Activated T-helper 1 cell treated with anti-CD3 and anti-CD28 coated beads, Interleukin-2, amount 50 U/mL, for 16 hours (primary cell): ENCODE measurements at places on chromosomes 3 and 15.

DNA sequence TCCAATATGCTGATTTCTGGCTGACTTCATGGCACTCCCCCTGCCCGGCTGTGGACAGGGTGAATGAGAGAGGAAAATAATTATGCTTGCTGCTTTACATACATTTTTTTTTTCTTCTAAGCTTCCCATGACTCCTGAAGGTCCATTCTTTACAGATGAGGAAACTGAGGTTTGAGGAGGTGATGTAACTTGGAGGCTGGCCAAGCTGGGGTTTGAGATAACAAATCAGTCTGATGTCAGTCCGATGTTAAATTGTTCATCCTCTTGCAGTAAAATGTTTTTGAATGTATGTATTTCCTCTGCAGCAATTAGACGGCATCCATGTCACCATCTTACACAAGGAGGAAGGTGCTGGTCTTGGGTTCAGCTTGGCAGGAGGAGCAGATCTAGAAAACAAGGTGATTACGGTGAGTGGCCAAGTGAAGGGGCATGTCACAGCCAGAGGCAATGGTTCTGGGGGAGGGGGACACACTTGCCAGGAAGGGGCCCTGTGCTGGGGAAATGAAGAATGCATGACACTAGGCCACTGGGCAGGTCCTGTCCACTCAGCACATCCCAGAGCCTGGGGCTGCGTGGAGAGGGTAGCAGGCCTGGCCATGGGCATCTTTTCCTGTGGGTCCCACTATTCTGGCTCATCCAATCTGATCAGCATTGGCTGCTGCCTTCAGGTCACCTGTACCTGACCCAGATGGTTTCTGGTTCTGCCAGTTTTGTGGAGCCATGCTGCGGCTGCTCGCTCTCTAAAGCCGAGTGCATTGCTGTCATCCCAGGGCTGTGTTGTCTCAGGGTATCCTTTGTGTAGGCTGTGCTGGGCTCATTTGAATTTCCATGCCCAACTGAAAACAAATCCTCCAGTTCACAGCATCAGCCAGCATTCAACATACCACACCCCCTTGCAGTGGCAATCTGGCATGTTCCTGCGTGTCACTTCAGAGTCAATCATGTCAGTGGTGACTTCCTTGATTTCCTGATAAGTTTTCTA, 20.4 kb downstream of the STARD5 start:
- no peak for DNase-seq

DNA sequence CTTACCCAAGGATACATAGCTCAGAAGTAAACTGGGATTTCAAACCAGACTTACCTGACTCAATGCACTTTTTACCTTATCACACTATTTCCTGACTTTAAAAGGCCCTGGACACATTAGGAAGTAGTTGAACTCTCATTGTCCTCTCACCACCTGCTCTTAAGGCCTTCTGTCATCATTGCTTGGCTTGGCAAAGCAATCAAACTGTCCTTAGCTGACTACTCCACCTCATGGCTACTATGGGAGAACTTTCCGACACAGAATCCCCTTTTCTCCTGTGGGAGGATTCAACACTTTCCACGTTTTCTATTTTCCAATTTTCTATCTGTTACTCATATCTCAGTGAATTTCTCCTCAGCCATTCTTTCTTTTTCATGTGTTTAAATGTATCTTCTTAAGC, 55.4 kb downstream of the ZNF148 start:
- DNase-seq: no peak

DNA sequence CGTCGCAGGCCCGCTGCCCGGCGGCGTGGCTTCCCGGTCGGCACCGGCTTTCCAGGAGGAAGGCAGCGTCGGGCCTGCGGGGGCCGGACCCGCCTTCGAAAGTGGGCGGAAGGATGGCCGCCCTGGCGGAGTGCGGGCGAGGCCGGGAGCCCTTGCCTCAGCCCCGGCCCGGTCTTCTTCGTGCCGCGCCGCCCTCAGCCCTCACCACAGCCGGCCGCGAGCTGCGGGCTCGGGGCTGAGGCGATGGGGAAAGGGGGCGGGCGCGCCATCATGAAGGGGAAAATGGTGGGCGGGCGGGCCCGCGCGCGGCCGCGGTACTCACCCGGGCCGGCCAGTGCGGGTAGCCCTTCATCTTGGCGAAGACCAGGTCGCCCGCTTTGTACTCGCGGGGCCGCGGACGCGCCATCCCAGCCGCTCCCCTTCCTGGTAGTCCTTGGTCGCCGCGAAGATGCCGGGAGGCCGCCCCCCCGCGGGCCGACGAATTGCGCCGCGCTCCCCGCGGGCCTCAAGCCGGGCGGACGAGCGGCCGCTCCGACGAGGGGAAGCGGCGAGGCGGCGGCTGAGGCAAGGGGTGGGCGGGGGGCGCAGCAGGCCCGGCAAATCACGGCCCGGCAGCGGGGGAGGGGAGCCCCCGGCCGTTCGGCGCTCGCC, 489 bp downstream of the HDGFL3 start:
- no peak for DNase-seq

GRCh38 chr3:191774485-191774884, 313.5 kb downstream of the PYDC2 start:
- no peak for DNase-seq

GRCh38 chr3:123239756-123240155, 38.0 kb downstream of the SEC22A start:
- no peak for DNase-seq

DNA sequence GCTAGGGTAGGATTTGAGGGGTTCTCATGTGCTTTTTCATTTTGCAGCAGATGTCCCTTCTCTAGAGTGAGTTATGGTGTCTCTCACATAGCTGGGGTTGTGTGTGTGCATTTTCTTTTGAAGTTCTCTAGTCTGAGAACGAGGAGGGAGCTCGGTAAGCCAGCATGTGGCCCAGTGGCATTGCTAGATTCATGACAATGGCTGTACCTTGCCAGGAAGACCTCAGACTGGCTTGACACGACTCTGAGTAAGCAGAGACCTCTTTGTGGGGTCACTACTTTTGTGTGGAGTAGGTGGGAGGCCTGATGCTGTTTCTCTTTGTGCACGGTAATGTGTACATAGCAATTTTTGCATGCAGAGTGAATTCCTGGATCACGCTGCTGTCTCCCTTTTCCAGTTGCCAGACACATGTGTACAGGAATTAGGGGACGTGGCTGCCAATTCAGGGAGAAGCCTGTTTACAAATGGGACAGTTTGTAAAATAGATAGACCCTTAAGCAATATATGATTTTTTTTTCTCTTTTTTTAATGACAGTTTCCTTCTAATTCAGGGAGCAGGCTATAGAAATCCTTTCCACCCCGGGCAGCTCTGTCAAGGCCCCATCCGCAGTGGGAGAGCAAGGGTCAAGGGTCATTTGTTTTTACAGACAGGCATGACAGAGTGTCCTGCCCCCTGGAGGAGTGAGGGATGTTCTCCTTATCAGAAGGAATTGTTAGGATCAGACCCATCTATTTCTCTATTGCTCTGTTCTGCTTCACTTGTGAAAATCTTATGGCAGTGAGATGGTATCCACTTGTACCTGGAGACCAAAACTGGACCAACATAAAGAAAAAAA, 4.6 kb downstream of the CACNA1D start:
- DNase-seq: no peak

DNA sequence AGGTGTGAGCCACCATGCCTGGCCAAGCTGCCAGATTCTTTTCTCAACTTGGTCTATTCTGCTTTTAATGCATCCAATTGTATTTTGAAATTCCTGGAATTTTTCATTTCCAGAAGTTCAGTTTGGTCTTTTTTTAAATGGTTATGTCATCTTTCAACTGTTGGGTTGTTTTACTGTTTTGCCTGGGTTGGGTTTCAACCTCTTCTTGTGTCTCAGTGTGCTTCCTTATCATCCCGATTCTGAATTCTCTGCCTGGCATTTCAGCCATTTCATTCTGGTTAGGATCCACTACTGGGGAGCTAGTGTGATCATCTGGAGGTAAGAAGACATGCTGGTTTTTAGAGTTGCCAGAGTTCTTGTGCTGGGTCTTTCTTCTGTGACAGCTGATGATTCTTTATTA, 61.5 kb downstream of the LRRC49 start:
- DNase-seq: no peak

DNA sequence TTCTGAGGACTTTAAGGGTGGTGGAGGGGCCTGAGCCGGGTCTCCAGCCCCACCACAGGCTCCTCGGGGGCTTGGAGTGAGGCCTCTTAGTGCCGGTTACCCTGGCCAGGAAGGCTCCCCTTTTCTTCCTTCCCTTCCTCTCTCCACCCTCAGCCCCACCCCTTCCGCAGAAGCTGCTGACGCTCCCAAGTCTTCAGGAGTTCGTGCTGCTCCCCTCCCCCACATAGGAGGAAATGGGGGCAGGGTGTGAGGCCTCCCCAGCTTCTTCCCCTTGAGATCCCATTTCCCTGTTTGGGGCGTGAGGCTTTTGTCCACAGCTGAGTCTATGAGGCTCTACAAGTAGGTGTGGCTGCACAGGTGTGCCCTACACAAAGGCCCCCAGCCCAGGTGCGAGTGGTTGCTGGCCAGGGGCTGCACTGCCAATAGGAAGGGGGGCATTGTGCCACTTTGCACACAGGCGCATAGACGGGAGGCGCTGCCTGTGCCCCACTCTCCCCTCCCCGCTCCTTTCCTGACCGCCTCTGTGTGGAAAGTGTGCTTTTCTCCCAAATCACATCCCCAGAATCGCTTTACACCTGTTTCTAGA, 915 bp upstream of the CALML4 start:
- DNase-seq: no peak

- DNase-seq: no peak
These were observed 286.5 kb downstream of the SQOR start for GRCh38 chr15:45921376-45921775.

DNA sequence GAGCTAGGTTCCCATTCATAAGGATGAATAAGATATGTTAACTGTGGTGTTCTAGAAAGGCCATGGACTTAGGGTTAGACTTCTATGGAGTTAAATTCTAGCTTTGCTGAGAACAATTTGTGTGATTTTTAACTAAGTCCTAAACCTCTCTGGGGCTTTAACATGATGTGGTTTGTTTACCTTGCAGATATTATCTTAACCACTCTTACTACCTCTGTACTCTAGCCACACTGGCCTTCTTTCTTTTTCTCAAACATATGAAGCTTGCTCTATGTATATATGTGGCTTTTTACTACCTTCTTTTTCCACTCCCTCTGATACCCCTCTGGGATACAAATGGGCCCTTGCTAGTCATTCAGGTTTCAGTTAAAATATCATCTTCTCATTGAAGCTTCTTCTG, 108.4 kb downstream of the ZNF609 start:
- DNase-seq: no peak

GRCh38 chr3:81744366-81744765, 17.1 kb downstream of the GBE1 start:
- DNase-seq: no peak

DNA sequence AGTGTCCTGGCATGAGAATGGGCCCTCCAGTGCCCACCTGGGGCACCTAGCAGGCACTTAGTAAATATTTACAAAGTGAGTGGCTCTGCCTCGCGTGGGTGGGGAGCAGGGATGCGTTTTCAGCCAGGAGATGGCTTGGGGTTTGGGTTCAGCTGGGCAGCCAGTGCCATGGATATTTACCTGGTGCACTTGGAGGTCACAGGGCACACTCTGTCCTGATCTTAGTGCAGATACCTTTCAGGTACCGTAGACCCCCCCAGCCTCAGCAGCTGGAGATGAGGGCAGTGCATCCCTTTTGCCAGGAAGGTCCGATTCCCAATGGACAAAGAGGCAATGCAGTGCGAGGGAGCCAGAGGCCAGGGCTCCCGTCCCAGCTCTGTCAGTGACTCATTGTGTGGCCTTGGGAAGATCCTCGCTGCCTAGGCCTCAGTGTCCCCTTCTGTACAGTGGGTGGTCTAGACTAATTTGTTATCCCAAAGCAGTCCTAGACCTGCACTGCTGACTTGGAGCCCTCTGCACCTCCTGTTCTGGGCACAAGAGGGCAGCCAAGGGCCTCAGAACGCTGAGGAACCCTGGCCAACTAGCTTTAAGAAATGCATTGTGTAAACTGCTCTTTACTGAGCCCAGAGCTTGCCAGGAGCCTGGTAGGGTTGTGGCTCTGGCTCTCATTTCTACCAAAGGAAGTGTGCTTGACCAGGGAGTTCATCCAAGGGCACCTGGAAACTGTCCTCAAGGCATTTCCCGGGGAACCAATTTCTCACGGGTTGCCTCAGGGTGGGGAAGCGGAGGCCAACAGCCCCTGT, 16.0 kb downstream of the HDAC11 start:
- peak; percentile 28 for DNase-seq

DNA sequence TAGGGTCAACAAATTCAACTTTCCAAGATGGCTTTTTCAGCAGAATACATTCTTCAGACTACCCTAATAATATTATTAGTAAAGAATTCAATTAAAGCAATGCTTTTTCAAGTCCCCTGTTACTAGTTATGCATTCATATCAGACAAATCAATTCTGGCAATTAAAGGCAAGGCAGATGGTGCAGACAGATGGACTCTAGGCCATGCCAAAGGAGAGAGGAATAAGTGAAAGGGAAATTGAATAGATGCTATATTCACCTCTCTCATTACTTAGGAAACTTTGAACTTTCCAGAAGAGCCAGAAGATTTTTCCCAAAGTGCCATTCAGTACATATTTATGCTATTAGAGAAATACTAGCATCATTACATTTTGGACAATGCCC, 487.7 kb upstream of the RASGRP1 start:
- DNase-seq: no peak

- no peak for DNase-seq
These were observed 100.4 kb downstream of the IMPG2 start for GRCh38 chr3:101219842-101220560.

GRCh38 chr15:71939981-71940588, 129.7 kb downstream of the NR2E3 start:
- no peak for DNase-seq

DNA sequence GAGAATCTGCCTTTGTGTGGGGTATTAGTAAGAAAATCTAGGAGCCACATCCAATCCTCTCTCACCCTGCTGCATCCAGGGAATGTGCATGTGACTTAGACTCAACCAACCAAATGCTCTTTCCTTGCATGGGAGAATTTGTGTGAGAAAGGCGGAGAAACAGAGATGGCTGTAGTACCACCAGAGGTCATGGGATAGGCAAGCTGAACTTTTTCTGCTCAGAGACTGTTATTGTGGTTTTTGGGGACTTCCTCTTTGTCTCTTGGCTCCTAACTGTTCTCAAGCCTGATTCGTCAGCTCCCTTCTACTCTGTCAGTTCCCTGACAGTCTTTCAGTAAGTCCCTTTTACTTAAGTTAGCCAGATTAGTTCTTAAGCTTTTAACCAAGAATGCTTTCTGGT, 2.6 kb upstream of the ZSCAN2 start:
- DNase-seq: no peak

DNA sequence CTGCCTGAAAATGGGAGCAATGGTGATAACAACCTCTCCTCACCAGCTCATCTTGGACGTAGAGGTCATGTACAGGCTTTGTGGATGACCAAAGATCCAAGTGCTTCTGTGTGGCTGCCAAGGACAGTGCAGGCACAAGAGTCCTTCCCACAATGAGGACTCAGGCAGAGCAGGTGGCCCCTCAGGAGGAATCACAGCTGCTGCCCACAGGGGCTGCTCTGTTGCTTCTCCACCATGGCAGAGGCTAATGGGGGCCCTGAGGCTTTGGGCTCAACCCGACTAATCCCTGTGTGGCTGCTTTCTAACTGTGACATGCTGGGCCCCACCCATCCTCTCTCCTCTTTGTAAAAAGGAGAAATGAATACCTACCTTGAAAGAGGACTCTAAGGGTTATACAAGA, 58.1 kb upstream of the MRPS22 start:
- DNase-seq: no peak
